ENCODE measurements at places on chromosomes 12 and 14.

GRCh38 chr14:50805396-50805795 is 25.6 kb downstream of the NIN start:
- no peak for DNase-seq

DNA sequence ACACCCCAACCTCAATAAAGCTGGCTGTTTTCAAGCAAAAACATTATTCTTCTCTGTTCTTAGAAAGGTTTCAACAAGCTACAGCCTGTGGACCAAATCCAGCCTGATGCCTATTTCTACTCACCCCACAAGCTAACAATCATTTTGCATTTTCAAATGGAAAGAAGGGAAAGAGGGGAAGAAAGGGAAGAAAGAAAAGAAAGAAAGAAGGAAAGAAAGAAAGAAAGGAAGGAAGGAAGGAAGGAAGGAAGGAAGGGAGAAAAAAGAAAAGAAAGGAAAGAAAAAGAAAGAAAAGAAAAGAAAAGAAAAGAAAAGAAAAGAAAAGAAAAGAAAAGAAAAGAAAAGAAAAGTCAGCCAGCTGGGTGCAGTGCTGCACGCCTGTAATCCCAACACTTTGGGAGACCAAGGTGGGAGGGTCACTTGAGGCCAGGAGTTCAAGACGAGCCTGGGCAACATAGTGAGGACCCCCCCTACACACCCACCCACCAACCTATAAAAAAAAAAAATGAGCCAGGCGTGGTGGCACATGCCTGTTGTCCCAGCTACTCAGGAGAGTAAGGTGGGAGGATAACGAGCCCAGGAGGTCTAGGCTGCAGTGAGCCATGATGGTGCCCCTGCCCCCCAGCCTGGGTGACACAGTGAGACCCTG is 26.3 kb downstream of the SCARB1 start:
- no peak for DNase-seq

DNA sequence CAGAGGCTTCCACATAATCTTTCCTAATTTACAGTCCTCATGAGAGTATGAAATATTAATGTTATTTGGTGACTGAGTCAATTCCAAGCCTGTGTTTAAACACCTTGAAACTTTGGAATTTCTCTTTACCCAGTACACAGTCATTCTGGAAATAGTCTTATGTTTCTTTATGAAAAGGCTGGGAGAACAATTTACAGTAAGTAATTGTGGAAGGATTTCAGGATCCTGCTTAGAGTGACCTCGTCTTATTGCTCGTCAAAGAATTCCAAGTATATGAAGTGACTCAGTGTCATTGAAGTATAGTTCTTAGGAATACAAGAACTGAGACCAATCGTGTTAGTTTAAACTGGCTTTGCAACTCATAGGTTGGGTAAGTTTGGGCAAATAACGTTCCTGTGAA is 634.2 kb downstream of the SLC16A7 start:
- no peak for DNase-seq

DNA sequence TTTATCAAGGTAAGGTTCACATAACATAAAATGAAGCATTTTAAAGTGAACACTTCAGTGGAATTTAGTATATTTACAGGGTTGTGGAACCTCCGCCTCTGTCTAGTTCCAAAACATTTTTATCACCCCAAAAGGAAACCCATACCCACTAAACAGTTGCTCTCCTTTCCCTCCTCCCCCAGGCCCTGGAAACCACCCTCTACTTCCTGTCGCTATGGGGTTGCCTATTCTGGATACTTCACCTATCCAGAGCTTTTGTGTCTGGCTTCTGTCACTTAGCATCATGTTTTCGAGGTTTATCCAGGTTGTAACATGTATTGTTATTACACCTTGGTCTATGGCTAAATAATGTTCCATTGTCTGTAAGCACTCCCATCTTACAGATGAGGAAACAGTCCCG is 27.7 kb upstream of the ZFP36L1 start:
- DNase-seq = no peak

- no peak for DNase-seq
These were observed 51.1 kb downstream of the TRAFD1 start for GRCh38 chr12:112176321-112177010.

GRCh38 chr12:56487448-56488040 is 417 bp downstream of the GLS2 start:
- peak; percentile 18 for DNase-seq

DNA sequence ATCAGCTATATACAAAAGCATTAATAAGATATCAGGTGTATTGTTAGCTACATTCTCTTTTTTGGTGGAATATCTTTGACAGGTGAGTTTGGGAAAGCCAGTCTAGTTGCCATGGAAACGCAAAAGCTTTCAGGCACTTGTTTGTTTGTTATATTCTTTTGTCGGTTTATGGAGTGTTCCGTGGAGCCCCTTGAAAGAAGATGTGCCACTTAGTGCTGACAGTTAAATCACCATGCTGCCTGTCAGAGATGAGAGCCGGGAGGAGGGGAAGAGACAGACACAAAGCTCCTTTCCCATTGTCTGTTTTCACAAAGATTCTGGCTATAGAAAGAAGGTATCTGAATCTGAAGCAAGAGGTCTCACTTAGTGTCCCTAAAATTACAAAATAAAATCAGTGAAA is 170.8 kb downstream of the SNAPC1 start:
- DNase-seq = no peak
